ENCODE measurements at places on chromosomes 6 and 20. TPM values are rescaled to one million over a fixed set of nuclear protein-coding genes. Genes with fewer than 3 reads are reported as not detected.

The RAET1L gene
- not detected for total RNA-seq

The SPTLC3 gene
- total RNA-seq, result 13.6 TPM

The PDE7B gene
- not detected for total RNA-seq

The FKBP1C gene
- 0.09 TPM for total RNA-seq

The DDX39B gene
- 399 TPM for total RNA-seq

The TMEM200A gene
- total RNA-seq, result 6.4 TPM

The FAXC gene
- total RNA-seq, result 20.5 TPM

GRCh38 chr6:158095031-158095430, 73.0 kb downstream of the SERAC1 start:
- no peaks in the 10 kb centered on the region for H3K4me1 ChIP-seq
- no peak overlapping the region for H3K4me3 ChIP-seq
- no peak for DNase-seq
- H3K27ac ChIP-seq, result no peak overlapping the region
- peaks cover 62% of the 10 kb centered on the region for H3K36me3 ChIP-seq

DNA sequence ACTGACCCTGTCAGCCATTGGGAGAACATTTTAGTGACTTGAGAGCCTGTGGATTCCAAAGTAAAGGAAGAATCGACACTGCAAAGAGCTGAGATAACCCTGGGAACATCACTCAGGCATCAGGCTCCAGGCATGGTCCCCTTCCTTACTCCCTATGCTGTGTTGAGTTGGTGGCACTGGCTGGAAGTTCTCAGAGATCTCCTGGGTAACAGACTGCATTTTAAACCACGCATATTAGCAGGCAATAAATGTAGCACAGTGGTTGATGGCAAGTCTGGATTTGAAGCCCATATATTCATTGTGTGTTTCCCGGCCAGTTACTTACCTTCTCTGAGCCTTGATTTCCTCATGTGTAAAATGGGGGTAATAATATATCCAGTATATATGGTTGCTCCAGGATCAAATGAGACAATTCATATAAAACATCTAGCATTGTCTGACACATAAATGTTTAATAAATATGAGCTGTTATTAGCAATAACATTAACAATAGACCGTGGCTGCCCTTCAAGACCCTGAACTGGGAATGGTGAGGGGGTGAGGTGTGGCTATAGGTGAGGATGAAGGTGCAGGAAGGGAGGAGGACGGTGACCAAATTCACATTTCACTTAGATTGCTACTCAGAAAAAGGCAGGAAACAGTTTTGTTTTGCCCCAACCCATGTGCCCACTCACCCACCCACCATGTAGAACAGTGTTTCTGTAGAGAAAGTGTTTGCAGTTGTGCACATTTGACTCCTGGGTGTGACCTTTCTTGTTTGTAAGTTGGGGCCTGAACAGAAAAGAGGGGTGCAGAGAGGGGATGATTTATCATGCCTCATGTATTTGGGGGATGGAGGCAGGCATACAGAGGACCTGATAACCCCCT, 2.1 kb downstream of the PLCG1 start:
- no peaks in the 10 kb centered on the region for H3K27me3 ChIP-seq
- peaks cover 32% of the 10 kb centered on the region for H3K4me1 ChIP-seq
- no peak for DNase-seq
- H3K4me3 ChIP-seq, result no peak overlapping the region
- H3K36me3 ChIP-seq, result peaks cover 50% of the 10 kb centered on the region

DNA sequence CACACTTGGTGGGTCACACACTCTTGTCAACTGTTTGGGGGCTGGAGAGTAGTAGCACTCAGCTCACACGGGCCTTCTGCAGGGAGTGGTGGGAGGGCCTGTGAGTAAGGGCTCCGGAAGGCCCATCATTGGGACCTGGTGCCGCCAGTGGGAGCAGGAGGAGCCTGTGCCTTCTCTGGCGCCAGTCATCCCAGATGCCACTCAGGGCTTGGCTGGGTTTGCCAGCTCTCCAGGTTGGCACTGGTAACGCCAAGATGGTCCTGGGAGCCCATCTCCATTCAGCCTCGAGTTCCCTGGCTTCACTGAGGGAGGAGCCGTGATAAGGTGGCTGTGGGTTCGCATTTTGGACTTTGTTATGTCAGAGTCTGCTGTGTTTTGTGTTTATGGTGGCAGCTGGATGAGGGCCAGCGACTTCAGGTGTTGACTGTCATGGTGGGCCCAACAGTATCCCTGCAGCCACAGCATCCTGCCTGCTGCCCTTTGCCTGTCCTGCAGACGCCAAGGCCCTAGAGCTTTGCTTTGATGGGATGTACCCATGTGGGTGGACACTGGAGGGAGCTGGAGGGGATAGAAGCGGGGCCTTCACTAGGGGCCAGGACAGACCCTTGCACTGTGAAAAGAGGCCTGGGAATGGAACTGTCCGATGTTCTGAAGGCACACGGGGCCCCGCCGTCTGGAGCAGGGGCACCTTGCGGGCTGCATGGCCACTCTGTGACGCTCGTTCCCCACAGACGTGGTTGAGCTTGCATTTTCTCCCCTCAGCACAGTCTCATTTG, 13.3 kb upstream of the DNAJC5 start:
- H3K27ac ChIP-seq, result no peak overlapping the region
- H3K36me3 ChIP-seq, result peaks cover 76% of the 10 kb centered on the region
- H3K27me3 ChIP-seq, result no peaks in the 10 kb centered on the region
- no peaks in the 10 kb centered on the region for H3K4me1 ChIP-seq

DNA sequence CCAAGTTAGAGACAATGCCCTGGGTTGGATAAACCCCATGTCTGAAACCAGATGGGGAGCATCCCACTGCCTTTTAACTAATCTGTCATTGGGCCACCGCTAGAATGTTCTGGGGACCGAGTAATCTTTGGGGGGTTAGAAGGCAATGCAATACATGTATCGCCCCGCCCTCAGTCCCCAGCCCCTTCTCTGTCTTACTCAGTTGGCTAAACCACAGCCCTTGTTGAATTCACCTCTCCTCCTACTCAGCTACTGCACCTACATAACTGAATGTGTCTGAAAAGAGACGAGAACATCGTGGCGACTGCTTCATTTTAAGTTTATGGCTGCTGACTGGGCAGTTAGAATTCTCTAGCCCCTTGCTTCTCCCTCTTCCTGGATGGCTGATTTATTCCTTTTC, 15.1 kb upstream of the CCR6 start:
- H3K27ac ChIP-seq, result no peak overlapping the region
- H3K27me3 ChIP-seq, result peaks cover 13% of the 10 kb centered on the region
- H3K4me1 ChIP-seq, result no peaks in the 10 kb centered on the region
- H3K4me3 ChIP-seq, result no peak overlapping the region

DNA sequence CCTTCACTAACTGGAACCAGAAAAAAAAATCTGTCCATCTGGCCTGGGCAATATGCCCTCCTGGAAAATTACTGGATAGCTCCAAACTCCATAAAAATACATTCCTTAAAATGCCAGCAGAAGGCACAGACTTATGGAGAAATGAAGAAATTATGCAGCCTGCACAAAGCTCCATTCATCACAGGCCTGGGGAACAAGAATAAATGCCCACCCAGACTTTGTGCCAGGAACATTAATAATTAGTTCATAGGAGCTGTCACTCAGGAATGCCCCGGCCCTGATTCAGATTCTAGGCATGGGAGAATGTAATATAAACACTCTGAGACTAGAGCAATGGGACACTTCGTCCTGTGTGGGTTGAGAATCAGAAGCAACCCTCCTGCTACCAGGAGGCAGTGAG, 199.3 kb downstream of the OTOR start:
- H3K36me3 ChIP-seq, result no peaks in the 10 kb centered on the region
- H3K4me3 ChIP-seq, result no peak overlapping the region
- H3K27ac ChIP-seq, result no peak overlapping the region
- DNase-seq, result no peak

DNA sequence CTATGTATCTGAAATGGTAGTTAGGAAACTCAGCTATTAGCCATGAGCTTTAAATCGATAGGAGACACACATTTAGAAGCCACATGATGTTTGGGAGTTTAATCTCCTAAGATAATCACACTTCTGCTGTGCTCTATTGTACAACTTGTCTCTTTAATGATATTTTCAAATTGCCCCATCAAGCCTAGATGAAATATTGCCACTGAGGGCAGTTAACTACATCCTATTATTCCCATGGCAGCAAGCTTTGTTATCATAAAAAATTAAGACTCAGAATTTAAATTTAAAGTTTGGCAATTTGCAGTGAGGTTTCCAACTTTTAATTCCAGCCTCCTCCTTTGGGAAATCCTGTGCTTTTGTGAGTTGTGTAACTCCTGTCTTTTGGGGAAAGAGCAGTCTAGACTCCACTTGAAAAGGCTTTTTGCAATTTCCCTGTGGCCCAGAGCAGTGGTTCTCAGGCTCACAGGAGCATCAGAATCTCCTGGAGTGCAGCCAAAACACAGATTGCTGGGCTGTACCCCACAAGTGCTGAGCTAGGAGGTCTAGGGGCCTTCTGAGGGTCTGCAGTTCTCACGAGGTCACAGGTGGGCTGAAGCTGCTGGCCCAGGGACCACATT, 792.4 kb downstream of the QKI start:
- no peaks in the 10 kb centered on the region for H3K4me1 ChIP-seq
- H3K36me3 ChIP-seq, result no peaks in the 10 kb centered on the region
- H3K27me3 ChIP-seq, result no peaks in the 10 kb centered on the region
- DNase-seq, result no peak
- no peak overlapping the region for H3K4me3 ChIP-seq
- H3K27ac ChIP-seq, result no peak overlapping the region

- no peak overlapping the region for H3K4me3 ChIP-seq
- no peaks in the 10 kb centered on the region for H3K27me3 ChIP-seq
- no peaks in the 10 kb centered on the region for H3K36me3 ChIP-seq
- H3K27ac ChIP-seq, result no peak overlapping the region
- DNase-seq, result no peak
- H3K4me1 ChIP-seq, result no peaks in the 10 kb centered on the region
Observed at GRCh38 chr6:13853871-13854270, 39.5 kb upstream of the MCUR1 start.

DNA sequence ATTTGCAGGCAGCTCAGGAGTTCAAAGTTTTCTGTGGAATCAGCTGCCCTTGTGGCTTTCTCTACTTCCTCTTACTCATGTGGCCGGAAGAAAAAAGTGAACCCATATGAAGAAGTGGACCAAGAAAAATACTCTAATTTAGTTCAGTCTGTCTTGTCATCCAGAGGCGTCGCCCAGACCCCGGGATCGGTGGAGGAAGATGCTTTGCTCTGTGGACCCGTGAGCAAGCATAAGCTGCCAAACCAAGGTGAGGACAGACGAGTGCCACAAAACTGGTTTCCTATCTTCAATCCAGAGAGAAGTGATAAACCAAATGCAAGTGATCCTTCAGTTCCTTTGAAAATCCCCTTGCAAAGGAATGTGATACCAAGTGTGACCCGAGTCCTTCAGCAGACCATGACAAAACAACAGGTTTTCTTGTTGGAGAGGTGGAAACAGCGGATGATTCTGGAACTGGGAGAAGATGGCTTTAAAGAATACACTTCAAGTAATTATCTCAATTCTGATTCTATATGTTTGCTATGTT, 1.1 kb downstream of the MGME1 start:
- peaks cover 34% of the 10 kb centered on the region for H3K4me1 ChIP-seq
- H3K36me3 ChIP-seq, result peaks cover 53% of the 10 kb centered on the region
- peak; percentile 67 for DNase-seq
- H3K27me3 ChIP-seq, result no peaks in the 10 kb centered on the region
- peak overlapping the region; percentile 75 for H3K4me3 ChIP-seq
- H3K27ac ChIP-seq, result peak overlapping the region; percentile 97

- H3K4me1 ChIP-seq, result peaks cover 18% of the 10 kb centered on the region
- H3K27ac ChIP-seq, result no peak overlapping the region
- no peaks in the 10 kb centered on the region for H3K36me3 ChIP-seq
- H3K4me3 ChIP-seq, result peak overlapping the region; percentile 37
- peaks cover 30% of the 10 kb centered on the region for H3K27me3 ChIP-seq
Observed at GRCh38 chr6:21664314-21665109, 71.0 kb downstream of the SOX4 start.

GRCh38 chr6:52641388-52641787, 29.5 kb upstream of the TMEM14A start:
- no peak overlapping the region for H3K27ac ChIP-seq
- no peak for DNase-seq
- H3K36me3 ChIP-seq, result no peaks in the 10 kb centered on the region

DNA sequence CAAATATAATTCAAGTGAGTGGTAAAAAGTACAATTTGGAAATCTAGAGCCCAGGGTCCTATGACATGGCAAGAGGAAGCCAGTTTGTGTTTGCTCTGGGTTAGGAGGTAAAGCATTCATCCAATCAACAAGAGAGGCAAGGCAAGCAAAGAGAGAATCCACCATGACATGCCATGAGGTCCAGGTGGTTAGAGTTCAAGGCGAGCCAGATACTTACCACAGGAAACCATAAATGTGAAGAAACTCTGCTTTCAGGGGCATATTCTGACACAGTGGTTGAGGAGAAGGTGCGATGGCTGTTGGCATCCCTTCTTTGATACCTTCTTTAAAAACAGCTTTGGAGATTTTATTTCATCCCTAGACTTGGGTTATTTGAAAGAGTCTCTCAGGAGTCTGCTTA, 193.8 kb upstream of the MAN1A1 start:
- H3K4me1 ChIP-seq, result peaks cover 5% of the 10 kb centered on the region
- no peak for DNase-seq
- no peak overlapping the region for H3K4me3 ChIP-seq
- H3K27me3 ChIP-seq, result no peaks in the 10 kb centered on the region
- no peak overlapping the region for H3K27ac ChIP-seq

DNA sequence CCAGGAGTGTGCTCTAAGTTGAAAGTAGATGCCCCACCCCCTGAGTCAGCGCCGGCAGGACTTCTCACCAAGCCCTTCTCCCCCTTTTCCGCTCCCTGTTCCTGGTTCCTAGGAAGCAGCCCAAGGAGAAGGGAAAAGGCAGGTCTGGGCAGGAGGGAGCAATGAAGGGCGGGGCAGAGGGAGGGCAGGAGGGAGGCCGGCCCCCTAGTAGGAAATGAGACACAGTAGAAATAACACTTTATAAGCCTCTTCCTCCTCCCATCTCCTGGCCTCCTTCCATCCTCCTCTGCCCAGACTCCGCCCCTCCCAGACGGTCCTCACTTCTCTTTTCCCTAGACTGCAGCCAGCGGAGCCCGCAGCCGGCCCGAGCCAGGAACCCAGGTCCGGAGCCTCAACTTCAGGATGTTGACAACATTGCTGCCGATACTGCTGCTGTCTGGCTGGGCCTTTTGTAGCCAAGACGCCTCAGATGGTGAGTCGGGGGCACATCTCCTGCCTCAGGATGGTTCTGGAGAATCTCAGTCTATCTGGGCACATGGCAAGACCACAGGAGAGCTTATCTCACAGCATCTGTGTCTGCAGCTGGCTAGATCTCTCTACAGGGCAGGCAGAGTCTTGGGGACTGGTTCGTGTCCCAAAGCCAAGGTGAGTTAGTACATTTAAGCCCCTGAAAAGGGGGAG, at the start of gene PROCR:
TSS of gene PROCR (plus strand) at position 320 of the 681 bp plus-strand sequence. CDS start at position 403, 83 bp downstream.
- H3K27ac ChIP-seq, result no peak within 1 kb of the TSS
- no peaks in the 10 kb centered on the region for H3K27me3 ChIP-seq
- peak within 1 kb of the TSS; percentile 31 for H3K4me3 ChIP-seq
- H3K36me3 ChIP-seq, result no peaks in the 10 kb centered on the region
- peak; percentile 89 for DNase-seq

GRCh38 chr6:75070244-75070643, 135.6 kb downstream of the COL12A1 start:
- H3K27ac ChIP-seq, result no peak overlapping the region
- H3K27me3 ChIP-seq, result no peaks in the 10 kb centered on the region
- no peaks in the 10 kb centered on the region for H3K4me1 ChIP-seq
- H3K4me3 ChIP-seq, result no peak overlapping the region
- no peaks in the 10 kb centered on the region for H3K36me3 ChIP-seq

GRCh38 chr20:36202891-36203338, 33.4 kb upstream of the AAR2 start:
- no peaks in the 10 kb centered on the region for H3K27me3 ChIP-seq
- DNase-seq, result peak; percentile 64
- no peaks in the 10 kb centered on the region for H3K4me1 ChIP-seq
- H3K36me3 ChIP-seq, result no peaks in the 10 kb centered on the region
- H3K4me3 ChIP-seq, result no peak overlapping the region
- no peak overlapping the region for H3K27ac ChIP-seq

GRCh38 chr20:2006452-2007361, 12.8 kb upstream of the PDYN start:
- DNase-seq, result no peak
- H3K27ac ChIP-seq, result no peak overlapping the region
- no peak overlapping the region for H3K4me3 ChIP-seq
- no peaks in the 10 kb centered on the region for H3K4me1 ChIP-seq
- H3K36me3 ChIP-seq, result no peaks in the 10 kb centered on the region

Measured in SJSA1 (cell line).